ENCODE measurements at places on chromosomes 3 and 15.

GRCh38 chr3:49456466-49456865 is 13.6 kb upstream of the DAG1 start:
- DNase-seq = no peak

DNA sequence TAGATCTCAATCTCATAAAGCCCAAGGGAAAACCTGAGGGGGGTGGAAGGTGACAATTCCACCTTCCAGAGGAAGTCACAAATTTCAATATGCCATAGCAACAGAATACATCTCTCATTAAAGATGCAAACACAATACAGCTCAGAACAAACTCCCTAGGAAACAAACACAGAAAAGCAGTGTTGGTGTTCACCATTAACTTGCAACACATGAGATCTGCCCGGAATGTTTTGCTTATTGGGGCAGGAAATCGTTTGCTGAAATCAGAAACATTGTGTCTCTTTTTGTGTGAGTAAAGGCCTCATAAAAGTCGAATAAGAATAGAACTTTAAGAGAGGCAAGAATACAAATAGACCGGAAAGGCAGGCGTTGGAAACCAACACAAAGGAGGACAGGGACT is 5.8 kb upstream of the RYR3 start:
- no peak for DNase-seq

DNA sequence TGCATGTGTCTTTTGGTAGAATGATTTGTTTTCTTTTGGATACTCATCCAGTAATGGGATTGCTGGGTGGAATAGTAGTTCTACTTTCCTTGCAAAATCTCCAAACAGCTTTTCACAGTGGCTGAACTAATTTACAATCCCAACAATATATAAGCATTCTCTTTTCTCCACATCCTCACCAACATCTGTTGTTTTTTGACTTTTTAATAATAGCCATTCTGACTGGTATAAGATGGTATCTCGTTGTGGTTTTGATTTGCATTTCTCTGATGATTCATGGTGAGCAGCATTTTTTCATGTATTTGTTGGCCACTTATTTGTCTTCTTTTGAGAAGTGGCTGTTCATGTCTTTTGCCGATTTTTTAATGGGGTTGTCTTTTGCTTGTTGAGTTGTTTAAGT is 55.8 kb downstream of the ST8SIA2 start:
- DNase-seq = no peak

DNA sequence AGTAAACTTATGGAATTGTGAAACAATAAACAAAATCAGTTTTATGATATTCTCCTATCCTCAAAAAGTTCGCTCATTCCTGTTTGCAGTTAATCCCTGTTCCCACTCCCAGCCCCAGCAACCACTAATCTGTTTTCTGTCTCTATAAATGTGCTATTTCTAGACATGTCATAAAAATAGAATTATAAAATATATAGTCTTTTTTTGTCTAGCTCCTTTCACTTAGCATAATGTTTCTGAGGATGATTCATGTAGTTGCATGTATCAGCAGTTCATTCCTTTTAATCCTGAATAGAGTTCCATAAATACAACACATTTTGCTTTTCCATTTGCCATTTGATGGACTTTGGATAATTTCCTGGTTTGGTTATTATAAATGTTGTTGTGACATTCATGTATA is 140.0 kb downstream of the KCNAB1 start:
- DNase-seq = no peak

DNA sequence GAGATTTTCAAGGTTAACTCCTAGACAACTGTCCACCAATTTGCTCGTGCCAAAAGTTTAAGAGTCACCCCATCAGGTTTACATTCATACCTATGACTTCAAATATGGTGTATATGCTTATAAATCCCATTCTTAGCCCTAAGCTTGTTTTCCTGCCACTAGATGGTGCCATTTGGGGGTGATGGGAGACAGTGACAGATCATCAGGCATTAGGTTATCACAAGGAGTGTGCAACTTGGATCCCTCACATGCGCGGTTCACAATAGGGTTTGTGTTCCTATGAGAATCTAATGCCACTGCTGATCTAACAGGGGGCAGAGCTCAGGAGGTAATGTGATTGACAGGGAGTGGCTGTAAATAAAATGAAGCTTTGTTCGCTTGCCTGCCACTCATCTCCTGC is 182.7 kb downstream of the CNTN6 start:
- peak; percentile 69 for DNase-seq

- DNase-seq = peak; percentile 58
These were observed 15.8 kb downstream of the RUVBL1 start for GRCh38 chr3:128107834-128108233.

- DNase-seq = no peak
These were observed 160.8 kb upstream of the TLE3 start for GRCh38 chr15:70258369-70259027.

DNA sequence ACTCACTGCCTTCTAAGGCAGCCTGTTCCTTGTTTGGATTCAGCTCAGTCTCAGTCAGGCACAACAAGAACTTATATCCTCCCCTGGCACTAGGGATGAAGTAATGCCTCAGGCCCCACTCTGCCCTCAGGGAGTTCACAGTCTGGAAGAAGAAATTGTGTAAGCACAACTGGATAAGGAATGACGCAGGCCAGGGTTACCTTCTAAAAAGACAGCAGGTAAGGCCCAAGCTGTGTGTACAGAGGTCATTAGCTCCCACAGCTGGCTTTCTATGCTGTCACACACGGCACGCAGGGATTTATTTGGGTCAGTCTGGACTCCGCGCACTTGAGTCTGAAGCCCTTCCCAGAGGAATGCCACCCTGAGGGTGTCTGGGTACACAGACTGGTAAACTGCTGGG is 82.9 kb downstream of the IQSEC1 start:
- peak; percentile 36 for DNase-seq

- DNase-seq = no peak
These were observed 3.8 kb downstream of the GOLIM4 start for GRCh38 chr3:168091941-168092340.

GRCh38 chr3:149717391-149718056 is 34.8 kb downstream of the COMMD2 start:
- peak; percentile 73 for DNase-seq

DNA sequence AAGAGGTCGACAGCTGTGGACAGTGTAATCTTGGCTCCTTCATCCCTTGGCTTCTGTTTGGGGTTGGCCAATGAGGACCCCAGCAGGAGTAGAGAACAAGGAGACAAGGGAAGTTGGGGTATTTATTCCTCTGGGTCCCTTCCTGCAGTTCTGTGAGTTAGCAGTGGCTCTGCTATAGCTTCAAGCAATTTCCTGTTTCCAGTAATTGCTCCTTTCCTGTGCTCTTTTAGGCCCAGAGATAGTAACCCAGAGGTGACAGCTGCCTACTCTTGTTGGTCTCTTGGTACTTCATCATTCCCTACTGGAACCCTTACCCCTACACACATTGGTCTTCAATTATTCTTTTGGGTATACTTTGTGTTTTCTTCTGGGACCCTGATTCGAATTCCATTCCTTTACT is 92.9 kb downstream of the NR1D2 start:
- DNase-seq = no peak

GRCh38 chr15:73573572-73573971 is 59.6 kb downstream of the NPTN start:
- no peak for DNase-seq

- no peak for DNase-seq
These were observed 145.9 kb upstream of the GALNT15 start for GRCh38 chr3:16028604-16029003.

DNA sequence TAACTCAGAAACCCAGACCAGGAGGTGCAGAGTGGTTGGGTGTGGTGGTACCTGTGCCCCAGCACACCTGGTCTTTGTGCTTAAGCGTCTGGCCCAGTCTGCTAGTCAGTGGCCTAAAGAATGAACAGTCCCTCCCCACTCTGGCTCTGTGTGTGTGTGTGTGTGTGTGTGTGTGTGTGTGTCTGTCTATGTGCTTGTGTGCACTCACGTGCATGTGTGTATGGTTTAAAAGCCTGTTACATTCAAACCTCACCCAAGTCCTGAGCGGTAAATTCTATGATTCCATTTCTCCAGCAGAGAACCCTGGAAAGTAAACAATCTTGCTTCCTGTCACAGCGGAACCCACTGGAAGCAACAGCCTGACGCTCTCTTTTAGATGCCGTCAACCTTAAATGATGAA is 34.2 kb downstream of the EDEM1 start:
- DNase-seq = no peak

DNA sequence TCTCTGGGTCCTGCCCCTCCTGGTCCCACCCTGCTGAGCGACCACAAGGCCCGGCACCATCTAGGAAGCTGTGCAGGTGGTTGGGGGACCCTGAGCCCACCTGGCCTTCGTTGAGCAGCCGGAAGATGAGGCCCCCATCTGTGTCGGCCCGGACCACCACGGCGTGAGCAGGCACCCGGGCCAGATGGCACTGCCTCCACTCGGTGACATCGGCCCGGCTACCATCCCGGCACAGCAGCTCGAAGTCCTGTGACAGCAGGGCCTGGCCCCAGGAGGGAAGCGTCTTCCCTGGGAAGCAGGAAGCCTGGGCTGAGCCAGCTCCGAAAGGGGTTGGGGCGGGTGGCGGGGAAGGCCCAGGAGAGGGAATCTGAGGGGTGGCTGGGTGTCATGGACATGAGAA is 12.6 kb downstream of the MELTF start:
- DNase-seq = no peak

DNA sequence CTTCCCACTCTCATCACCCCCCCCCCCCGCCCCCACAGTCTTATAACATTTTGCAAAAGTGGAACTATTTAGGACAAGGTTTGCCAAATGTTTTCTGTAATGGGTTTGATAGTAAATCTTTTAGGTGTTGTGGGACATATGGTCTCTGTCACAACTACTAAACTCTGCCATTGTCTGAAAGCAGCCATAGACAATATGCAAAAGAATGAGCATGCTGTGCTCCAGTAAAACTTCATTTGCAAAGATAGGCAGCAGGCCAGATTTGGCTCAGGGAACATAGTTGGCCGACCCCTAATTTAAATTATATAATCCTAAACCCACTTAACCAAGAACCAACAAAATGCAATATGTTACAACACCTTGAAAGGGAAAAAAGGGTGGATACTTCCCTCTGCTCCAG is 46.4 kb downstream of the TIPARP start:
- no peak for DNase-seq

DNA sequence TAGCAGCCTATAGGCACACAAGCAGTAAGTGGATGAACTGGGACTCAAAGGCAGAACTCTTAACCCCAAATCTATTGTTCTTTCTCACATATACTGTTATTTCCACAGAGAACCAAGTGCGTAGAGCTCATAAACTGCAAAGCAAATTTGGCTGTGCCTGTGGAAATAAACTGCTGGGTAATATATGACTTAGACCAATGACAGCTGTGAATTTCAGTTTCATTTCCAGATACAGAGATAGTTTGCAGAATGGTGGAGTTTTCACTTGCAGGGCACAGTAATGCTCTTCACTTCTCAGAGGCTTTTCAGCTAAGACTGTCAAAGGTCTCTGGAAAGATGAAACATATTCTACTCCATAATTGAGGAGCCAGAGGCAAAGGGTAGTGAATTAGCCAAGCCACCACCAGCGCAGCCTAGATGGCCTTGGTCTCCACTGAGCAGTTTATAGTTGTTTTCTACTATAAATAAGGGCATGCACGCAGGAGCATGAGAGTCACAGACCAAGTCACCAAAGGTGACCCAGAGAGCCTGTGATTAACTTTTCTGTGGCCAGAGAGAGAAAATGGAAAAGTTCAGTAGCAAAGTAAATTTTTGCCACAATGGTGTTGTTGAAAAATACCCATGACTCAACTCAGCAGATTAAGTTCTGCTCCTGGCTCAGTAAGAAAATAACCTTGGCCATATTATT is 180.7 kb upstream of the GRM7 start:
- no peak for DNase-seq

- DNase-seq = no peak
These were observed 433.5 kb upstream of the PPP2R3A start for GRCh38 chr3:135532021-135532420.

DNA sequence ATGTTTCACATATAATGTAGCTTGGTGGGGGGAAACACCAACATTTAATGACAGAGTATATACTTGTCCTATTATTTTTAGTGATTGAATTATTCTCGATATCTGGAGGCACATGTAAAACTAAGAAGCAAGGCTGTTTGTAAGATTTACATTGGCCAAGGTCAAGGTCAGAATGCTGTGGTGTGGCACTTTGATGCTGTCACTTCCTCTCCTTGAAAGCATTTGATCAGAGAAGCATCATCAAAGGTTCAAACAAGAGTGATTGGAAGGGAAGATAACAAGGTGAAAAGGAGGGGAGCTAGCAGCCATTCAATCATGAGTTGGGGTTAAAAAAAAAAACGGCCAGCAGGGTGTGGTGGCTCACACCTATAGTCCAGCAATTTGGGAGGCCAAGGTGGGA is 26.4 kb downstream of the RTF1 start:
- no peak for DNase-seq

Data from endodermal cell (in vitro differentiated cells).